ENCODE measurements at places on chromosomes 1 and 21.

- no peak for DNase-seq
Observed at GRCh38 chr1:176522310-176522845, 59.4 kb downstream of the PAPPA2 start.

DNA sequence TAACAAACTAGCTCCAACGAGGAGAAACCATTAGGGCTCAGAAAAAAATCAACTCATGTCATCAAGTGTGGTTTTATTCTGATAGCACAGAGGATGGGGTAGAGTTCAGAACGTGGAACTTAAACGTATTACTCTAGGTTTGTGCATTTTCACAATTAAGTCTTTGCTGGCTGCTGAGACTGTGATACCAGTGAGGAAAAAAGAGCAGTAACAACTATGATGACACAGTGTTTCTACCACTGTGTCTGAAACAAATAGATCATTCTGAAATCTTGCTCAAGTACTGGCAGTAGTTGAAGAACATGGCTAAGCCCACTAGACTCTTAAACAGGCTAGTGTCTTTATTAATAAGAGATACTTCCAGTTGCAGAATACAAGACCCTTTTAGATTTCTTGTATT, 31.0 kb downstream of the NUCKS1 start:
- no peak for DNase-seq

- DNase-seq = no peak
Observed at GRCh38 chr1:61104220-61104671, 21.9 kb downstream of the NFIA start.

GRCh38 chr1:117635805-117636204, 30.0 kb downstream of the TENT5C start:
- no peak for DNase-seq

DNA sequence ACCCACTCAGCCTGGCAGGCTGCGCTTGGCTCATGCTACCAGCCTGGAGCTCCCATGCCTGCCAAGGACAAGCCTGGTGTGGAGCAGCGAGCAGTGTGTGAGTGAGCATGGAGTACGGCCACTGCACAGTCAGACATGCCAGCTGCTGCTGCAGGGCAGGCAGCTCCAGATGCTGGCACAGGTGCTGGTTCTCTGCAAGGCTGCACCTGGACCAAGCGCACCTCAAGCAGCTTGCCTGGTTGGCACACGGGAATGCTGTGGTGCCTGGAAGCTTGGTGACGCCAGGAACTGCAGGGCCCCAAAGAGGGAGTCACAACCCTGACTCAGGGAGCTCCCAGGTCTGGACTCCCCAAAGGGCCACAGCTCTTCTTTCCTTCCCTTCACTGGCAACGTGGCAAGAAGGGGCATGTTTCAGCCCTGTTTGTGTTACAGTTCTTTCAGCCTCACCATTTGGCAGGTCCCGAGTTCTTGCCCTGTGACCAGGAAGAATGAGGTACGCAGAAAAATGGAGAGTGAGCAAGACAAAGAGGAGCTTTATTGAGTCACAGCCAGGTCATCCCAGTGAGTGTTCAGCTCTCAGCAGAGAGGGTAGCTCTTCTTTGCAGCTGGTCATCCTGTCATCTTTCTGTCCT, 26.1 kb downstream of the ACOT7 start:
- DNase-seq = peak; percentile 31

- peak; percentile 100 for DNase-seq
Observed at GRCh38 chr21:42040411-42041180, 30.4 kb upstream of the ZBTB21 start.

GRCh38 chr1:109947582-109948284, 36.8 kb upstream of the AHCYL1 start:
- no peak for DNase-seq

GRCh38 chr1:42350086-42350485, 15.1 kb upstream of the FOXJ3 start:
- no peak for DNase-seq

DNA sequence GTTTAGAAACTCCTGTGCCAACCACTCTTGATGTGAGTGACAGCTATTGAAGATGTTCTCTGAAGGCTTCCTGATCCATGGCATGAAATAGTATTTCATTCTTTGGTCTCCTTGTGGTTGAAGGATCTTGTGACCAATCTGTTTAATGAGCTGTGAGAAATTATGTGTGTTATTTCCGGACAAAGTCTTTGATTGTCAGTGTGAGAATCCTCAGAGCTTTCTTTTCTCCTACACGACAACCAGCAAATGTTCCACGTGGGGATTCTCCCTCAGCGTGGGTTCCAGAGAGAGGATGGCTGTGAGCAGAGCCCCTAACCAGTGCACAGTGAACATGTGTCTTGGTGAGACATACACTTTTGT, 45.0 kb upstream of the HOOK1 start:
- no peak for DNase-seq

DNA sequence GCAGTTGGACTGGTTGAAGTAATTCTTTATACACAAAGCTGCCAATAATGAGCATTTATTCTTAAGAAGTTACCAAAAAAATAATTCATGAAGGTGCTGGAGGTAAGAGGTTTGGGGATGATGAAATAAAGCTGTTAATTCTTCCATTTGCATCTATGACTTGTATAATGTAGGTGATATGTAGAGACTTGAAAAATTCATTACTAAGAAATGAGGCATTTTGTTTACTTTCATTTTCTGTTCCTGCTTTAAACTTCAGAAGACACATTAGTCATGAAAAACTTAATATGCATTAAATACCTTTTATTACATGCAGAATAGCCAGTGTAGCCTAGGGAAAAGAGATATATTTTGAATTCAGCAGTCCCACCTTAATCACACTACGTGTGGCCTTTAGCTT, 214.2 kb downstream of the SLC44A5 start:
- DNase-seq = no peak

DNA sequence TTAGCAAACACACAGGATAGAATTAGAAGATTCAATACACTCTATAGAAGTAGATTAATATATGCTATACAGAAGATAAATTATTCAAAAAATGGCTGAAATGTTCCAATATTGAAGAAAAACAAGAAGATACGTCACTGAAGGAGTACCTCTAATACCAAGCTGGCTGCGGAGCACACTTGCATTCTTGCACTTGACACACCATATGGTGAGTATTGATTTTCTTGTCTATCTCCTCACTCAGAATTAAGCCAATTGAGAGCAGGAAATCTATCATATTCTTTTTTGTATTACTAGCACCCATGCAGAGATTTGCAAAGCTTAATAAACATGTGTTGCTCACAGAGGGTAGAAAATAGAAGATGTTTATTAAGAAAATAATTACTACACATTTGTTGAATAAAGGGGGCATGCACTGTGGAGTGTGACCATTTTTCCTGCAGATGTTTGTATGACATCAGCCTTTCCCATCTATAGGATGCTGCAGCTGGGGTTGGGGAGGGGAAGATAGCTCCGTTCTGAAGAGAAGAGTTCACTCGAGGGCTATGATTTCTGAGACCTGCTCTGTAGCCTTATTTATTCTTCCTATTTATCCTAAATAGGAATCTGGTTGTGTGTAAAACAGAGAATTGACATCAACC, 318.1 kb downstream of the HHIPL2 start:
- no peak for DNase-seq

DNA sequence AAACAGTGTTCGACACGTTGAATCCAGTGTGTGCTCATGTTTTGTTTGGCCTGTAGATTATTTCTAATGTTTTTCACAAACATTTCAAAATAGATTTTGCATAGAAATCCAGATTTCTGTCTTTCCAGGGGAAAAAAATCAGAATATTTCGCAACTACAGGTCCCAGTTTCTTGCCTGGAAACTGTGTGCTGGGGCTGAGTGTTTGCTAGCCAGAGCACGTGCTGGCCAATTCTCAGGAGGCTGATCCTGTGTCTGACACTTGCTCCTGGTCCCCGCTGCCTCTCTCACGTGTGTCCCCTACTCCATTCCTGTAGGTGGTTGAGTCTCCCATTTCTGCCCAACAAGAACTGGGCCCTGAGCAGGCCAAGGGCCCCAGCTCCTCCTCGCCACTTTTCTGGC, 2.4 kb downstream of the MAB21L3 start:
- DNase-seq = no peak

GRCh38 chr1:85303440-85304162, 27.2 kb upstream of the BCL10 start:
- DNase-seq = peak; percentile 41

GRCh38 chr1:161260376-161261260, 2.1 kb downstream of the PCP4L1 start:
- DNase-seq = peak; percentile 8

DNA sequence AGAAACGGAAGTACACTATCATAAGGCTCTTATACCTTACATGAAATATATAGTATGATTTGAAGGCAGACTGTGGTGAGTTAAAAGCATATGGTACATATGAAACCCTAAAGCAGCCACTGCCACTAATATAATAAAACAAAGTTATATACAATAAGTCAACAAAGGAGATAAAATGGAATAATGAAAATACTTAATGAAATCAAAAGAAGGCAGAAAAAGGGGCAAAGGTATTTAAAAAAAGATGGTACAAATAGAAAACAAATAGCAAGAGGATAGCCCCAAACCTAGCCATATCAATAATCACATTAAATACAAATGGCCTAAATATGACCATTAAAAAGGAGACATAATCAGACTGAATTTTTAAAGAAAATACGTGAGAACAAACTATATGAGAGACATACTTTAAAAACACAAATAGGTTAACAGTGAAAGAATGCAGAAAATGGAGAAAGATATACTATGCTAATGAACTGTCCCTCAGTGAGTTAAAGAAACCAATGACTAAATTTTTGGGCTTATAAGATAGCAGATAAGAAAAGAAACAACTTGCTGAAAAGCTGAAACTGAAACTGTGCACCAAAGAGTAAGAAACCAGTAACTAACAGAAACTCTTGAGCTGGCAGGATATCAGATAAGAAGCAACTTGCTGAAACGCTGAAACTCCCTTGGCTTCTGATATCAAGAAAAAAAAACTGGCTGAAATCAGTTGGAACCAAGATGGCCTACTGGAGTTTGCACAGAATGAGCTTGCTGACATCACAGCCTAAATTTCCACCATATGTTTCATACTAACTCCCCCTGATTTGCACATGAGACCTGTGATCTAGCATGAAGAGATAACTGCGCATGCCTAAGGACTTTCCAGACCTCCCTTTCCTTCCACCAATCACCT, 44.3 kb upstream of the IL10 start:
- DNase-seq = peak; percentile 60

- peak; percentile 99 for DNase-seq
Observed at GRCh38 chr1:94258873-94259331, 21.5 kb upstream of the ARHGAP29 start.

- DNase-seq = no peak
Observed at GRCh38 chr1:89378001-89378400, 14.1 kb downstream of the GBP6 start.

DNA sequence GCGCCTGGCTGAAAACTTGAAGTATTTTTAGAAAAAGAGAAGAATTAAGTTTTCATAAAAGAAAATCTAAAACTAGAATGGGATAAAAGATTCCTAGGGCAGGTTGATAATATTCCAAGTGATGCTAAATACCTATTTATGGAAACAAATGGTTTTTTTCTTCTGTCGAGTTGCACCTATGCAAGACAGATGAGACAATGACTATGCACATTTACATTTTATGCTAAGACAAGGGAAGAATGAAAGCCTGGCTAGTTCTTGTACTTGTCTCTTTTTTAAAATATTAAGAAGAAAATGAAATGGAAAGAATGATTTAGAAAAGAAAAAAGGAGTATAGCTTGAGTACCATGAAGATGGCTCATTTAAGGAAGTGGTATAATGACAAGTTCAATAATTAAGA, 24.4 kb upstream of the USP24 start:
- DNase-seq = no peak

- DNase-seq = no peak
Observed at GRCh38 chr1:187306710-187307415, 478.1 kb downstream of the PLA2G4A start.

GRCh38 chr1:108017698-108018097, 52.7 kb upstream of the VAV3 start:
- DNase-seq = peak; percentile 45

DNA sequence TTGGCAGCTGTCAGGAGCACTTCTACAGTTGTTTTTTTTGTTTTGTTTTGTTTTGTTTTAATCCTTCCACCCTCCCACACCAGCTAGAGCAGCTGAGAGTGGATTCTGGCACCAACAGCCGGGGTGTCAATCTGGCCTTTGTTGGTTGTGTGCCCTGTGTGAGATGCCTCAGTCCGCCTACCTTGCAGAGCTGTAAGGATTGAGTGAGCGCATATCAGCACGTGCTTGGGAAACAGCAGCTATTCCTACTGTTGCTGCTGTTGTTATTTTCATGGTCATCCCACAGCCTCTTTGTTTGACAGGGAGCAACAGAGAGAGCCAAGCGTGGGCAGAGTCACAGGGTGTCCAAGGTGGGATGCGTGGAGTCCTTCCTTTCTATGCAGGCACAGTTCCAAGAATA, 50.4 kb downstream of the PGBD5 start:
- DNase-seq = no peak

GRCh38 chr1:44413740-44414139, 8.7 kb downstream of the RNF220 start:
- no peak for DNase-seq

GRCh38 chr1:232875536-232875935, 70.3 kb downstream of the MAP10 start:
- DNase-seq = peak; percentile 15

DNA sequence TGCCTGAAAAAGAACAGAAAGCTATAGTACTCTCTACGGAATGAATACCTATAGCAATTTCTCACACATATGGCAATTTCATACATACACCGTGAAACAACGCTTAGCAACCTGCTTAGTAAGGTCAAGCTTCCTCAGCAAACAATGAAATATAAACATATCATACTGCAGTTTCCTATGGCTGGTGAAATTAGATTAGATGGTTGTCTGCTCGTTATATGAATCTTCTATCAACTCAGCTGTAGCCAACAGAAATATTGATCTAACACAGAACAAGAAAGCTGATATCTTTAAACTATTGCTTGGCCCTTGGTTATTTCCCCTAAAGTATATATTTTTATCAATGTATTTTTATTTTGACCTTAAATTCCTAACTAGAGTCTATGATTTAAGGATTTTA, 187.8 kb downstream of the SLC44A5 start:
- DNase-seq = no peak

DNA sequence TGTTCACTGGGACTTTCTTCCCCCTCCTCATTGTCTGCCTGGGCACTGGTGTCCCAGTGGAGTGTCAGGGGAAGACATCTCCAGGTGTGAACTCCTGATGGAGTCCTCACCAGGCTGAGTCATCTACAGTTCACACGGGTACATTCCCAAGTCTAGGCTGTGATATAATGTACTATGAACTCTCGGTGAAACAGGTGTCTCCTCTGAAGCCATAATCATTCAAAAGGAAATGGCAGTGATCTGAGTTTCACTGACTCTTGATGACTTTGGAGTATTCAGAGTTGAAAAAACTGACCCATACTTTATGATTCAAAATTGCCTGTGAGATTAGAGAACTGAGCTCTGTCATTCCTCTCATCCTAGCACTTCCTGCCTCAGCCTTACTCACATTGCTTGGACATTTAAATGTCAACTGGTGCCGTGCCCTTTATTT, 9.1 kb downstream of the LAMC2 start:
- DNase-seq = no peak

GRCh38 chr1:30842697-30843354, 65.7 kb downstream of the SDC3 start:
- peak; percentile 42 for DNase-seq

- no peak for DNase-seq
Observed at GRCh38 chr1:195336812-195337211, 1271.4 kb downstream of the KCNT2 start.

GRCh38 chr1:32931760-32932159, 30.6 kb upstream of the TMEM54 start:
- DNase-seq = no peak
